NCI-H1930 (cell line): ENCODE measurements at places on chromosomes 12 and 14.

DNA sequence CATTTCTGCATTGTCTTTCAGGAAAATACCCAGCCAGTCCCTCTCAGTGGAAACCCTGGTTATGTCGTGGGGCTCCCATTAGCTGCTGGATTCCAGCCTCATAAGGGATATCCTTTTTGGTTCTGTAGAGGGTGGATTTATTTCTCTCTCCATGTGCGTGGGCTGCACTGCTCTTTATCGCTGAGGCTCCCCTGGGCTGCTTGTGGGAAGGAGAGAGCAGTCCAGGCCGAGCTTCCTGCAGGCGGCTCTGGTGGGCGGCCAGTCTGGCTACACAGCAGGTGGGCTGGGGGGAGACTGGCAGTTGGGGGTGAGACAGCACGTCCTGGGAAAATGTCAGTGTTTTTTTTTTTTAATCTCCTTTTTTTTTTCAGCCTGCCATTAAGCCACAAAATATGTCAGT, 27.6 kb downstream of the TCTN1 start:
- no peak for DNase-seq

DNA sequence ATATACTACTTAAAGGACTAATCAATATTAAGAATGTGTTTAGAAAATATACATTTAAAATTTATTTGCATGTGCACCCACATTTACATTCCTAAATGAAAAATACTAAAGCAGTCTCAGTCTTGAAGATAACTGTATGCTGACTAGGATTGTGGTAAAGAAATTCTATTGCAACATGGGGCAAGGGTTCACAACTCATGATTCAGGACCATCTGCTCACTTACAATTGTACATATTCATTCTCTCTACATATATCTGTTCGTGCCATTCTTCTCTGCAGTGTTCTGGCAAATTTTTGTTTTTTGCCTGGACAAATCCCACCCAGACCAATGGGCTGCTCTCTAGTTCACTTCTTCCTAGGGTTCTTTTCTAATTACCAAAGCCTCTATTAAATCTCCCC, 417.2 kb upstream of the NOVA1 start:
- no peak for DNase-seq

DNA sequence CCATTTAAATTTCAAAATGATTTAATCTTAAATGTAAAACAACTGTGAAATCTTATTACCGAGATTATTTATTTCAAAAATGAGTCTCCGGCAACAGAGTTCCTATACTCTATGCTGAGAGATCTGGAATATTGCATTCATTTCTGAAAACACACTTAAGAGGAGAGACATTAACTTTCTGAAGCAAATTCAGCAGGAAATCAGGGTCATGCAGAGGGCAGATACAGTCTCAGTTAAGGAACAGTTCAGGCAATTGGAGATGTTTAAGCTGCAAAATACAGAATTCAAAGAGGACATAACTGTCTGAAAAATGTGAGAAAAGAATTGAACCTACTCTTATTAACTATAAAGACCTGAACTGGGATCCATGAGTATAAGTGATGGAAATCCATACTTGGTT, 320.7 kb downstream of the PAWR start:
- DNase-seq = no peak

DNA sequence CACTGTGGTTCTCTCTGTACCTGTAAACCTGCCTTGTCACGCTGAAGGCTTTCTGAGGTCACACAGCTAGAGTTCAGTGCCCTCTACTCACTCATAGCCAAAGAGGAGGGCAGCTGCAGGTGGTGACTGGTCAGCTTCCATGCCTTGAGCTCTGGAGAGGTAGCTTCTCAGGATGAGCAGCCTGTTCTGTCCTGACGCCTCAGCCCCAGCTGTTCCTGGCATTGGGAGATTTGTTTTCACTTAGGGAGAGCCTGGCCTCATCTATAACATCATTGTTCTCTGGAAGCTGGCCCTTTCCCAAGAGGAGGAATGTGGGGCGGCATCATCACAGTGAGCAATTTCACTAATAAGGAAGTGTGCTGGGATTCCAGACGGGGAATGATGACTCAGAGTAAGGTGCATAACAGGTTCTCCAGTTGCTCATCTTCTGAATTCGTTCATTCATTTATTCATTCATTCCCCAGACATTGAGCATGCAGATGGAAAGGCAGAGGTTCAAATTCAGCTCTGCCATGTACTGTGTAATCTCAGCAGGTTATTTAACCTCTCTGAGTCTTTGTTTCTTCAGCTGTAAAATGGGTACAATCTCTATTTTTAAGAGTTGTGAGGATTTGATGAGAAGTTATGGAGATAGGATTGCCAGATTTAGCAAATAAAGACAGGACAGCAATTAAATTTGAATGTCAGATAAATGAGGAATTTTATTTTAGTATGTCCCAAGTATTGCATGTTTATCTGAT, 255.8 kb upstream of the CRY1 start:
- no peak for DNase-seq

DNA sequence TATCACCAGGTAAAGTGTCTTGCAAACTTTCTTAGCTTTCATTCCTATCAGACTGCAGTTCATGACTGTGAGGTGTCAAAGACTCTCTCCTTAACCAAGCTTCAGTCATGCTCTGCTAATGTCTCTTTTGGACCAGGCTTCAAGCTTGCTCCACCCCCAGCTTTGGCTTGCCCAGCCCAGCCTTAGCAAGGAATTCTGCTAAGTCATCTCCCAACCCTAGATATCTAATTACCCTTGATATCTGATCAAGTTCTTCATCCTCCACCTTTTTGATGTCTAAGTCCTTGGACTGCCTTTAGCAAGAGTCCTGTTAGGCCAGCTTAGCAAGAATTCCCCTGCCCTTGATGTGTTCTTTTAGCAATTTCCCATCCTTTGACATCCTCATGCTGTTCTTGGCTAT, 108.9 kb upstream of the FGD4 start:
- DNase-seq = no peak

DNA sequence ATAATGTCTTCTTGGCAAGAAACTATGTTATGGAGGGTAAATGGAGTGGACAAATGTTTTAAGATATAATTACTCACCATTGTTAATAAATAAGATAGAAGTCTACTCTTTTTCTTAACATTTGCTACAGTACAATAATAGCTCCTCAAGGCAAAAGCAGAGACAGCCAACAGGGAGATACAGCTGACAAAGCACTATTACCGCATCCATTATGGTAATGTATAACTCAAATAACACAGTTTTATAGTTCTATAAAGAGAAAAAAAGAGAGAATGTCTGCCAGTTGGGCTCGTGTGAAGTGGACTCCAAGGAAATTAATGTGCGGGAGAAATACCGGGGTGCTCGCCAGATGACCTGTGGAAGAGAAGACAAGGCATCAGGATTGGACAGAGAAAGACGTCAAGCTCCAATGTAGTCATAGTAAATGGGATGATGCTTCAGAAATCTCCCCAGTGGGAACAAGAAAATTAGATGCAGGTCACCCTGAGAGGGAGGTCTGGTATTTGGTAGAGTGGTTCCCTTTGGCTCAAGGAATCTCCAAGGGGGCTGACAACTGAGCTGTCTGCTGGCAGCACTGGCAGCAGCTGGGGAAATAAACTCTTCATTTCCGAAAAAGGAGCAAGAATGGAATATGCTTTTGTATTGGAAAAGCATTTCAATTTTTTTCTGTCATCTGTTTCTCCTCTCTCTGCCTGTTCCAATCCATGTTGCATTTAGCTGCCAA, 343.9 kb downstream of the LRFN5 start:
- DNase-seq = no peak

DNA sequence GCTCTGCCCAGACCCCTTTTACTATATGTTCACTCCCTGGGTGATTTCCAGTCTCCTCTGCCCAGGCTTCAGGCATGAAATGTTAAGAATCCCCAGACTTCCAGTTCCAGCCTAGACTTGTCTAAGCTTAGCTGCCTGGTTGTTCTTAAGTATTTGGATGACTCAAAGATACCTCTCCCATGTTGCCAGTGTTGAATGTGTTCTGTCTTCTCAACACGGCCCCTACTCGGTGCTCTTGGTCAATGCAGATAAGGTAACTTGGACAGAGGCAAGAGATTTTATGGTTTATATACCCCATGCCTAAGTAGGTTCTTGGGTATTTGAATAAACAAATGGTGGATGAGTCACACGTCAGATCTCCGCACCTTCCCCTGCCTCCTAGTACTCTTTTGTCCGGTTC, 13.6 kb downstream of the PIWIL1 start:
- DNase-seq = no peak

GRCh38 chr12:25155022-25155576, 39.9 kb downstream of the DNAI7 start:
- no peak for DNase-seq

- no peak for DNase-seq
These were observed 19.1 kb downstream of the WDR20 start for GRCh38 chr14:102158797-102159196.
